ENCODE measurements at places on chromosomes 7 and 10.
A peak's percentile ranks its signal among the peaks of the same experiment; 100 is the strongest.

DNA sequence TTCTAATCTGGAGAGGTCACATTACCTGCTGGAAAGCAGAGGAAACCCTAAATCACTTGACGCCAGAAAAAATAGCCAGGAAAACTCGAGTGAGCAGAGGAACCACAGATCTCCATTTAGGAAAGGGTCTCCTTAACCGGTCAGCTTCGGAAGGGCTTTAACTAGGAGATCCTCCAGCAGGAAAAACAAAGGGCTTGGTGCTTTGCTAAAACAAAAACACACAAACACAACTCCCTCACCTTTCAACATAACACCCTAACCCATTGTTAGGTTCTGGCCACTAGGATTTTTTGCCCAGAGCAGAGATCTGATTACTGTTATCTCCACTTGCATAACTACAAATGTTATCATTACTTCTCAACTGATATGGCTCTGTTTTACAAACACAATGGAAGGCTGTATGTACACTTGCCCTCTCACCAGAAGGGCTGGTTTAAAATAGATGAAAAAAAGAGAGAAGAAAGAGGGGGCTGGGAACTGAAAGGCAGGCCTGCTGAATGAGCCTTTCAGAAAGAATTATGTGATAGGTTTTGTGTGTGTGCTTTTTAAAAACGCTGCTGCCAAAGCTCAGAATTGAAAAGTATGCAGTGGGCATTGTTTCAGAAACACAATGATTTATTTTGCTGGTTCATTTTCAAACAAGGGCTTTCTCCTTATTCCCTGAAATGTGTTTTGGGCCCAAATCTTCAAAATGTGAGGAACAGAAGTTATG lies 161.5 kb downstream of the FGFR2 start:
- peak; percentile 49 for DNase-seq

DNA sequence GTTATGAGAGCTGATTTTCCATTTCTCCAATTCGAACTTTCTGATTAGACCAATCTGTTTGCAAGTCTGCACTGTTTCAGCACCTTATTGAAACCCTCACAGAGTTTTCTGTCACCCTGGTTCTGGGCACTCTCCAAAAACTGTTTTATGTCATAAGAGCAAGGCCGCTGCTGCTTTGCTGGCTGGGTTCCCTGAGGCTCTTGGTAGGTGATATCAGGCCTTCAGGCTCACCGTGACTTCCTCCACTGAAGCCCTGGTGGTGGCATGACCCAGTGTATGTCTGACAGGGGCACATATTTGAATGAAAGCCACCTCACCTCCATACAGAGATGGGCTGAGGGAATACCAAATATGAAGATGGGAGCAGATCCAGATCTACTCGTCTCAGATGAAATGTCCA lies 8.3 kb downstream of the RABGEF1 start:
- DNase-seq, result no peak

- no peak for DNase-seq
Observed at GRCh38 chr10:92593619-92594588, 974 bp downstream of the KIF11 start.

DNA sequence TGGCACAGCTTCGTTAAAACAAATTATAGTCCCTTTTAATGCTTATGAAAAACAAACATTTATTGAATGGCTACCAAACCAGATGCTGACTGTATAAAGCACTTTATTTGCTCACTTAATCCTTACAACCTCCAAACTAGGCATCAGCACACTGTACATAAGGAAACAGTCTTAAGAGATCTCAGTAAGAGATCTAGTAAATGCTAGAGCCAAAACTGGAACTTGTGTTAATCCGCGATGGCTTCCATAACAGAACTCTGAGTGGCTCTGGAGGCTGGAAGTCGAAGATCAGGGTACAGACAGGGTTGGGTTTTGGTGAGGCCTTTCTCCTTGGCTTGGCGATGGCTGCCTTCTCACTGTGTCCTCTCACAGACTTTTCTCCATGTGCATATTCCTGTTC lies 27.0 kb downstream of the PDZD8 start:
- DNase-seq, result no peak

Data from muscle of back (tissue), 13 donors.